ENCODE measurements at places on chromosomes 2 and 18.

DNA sequence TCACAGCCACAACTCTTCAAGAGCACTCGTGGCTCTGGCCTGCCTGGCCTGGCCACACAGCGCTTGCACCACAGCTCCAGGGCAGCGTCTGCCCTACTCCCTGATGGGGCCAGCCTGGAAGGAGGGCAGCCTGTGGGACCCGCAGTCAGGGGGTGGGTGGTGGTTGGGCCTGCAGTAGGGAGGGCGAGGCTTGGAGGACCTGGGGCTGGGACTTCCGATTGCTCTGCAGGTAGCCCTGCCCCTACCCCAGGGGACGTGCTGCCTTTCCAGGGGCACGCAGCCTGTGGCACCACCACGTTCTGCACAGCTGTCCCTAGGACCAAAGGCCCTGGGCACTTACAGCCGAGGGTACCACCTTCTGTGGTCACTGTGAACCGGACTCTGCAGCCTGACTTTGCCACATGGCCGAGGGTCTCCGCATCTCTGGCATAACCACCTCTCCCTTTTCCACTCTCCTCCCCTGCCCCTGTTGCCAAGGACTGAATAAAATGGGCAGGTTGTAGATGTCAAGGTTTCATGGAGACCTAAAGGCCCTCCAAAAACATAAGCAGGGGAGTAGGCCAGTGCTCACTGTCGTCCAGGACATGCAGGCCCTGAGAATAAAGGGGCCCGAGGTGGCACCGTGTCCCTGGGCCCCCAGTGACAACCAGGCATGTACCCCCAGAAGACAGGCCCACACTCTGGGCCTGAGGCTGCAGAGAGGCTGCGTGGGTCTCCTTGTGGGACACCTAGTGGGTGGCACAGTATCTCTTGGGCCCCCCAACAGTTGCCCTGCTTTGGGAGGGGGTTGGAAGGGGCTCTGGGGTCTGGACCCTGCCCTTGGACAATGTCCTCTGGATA is 87.3 kb downstream of the INHBB start:
- DNase-seq = no peak

DNA sequence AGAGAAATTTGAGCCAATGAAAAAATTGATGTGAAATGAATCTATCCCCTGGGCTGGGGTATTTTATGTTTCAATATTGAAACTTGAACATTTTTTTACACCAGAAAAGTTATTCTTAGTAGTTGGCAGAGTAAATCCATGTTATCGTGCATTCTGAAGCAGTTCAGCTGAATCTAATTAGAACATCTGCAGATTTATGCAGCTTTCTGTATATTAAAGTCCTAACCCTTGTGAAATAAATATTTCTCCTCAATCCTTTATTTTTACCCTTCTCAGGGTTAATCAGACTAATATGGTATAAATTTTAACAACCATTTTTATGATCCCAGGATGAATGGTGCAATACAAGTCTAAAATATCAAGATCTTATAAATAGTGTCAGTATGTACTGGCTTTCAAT is 69.5 kb downstream of the CDH20 start:
- DNase-seq = no peak

GRCh38 chr2:121258051-121258450 is 27.0 kb downstream of the TFCP2L1 start:
- DNase-seq = no peak

- DNase-seq = no peak
Observed at GRCh38 chr2:42800981-42801380, 8.6 kb upstream of the HAAO start.

DNA sequence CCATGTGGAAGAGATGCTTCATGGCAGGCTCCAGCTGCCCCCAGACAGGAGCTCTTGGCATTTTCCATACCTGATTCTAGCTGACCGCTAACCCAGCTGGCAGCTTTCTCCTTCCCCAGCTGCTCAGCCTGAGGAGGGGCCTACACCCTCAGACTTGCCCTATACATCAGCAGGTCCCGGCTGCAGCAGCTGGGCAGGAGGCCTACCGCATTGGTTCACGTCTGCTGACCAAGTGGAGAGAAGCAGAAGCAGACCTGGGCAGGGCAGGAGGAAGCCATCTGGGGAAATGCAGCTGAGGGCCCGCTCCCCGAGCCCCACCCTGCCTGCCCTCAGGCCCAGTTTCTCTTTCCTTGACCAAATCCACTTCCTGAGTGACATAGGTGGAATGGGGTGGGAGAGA is 50.7 kb downstream of the LBH start:
- no peak for DNase-seq

- DNase-seq = no peak
Observed at GRCh38 chr2:208929139-208929864, 494.5 kb upstream of the MAP2 start.

DNA sequence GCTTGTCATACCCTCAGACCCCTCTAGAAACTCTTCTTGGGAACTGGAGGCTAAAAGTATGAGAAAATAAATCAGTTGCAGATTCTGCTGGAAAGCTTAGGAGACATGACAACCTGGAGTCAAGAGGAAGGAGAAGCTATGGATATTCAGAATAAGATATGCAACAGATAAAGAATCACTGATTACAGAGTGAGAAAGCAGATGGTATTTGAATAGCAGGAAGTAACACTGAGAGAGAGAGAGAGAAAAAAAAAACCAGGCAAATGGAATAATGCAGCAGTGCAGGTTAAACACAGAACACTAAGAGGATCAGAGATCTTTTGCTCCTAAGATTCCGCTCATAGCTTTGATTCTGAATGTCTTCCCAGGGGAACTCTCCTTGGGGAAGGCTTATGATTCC is 1284.1 kb upstream of the NXPH2 start:
- DNase-seq = no peak

GRCh38 chr2:105806996-105807395 is 62.3 kb downstream of the NCK2 start:
- no peak for DNase-seq

DNA sequence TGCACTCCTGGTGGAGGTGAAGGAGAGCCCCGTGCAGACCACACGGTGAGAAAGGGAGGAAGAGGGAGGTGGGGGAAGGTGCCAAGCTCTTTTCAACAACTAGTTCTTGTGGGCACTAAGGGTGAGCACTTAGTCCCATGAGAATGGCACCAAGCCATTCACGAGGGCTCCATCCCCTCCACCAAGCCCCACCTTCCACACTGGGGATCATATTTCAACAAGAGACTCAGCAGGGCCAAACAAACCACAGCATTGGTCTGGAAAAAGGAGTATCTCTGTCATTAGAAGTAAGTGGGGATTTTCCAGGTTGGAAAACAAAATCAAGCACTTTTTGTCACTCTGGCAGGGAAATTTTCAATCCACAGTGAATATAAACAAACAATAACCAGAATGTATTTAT is 38.4 kb downstream of the ZAP70 start:
- DNase-seq = no peak

DNA sequence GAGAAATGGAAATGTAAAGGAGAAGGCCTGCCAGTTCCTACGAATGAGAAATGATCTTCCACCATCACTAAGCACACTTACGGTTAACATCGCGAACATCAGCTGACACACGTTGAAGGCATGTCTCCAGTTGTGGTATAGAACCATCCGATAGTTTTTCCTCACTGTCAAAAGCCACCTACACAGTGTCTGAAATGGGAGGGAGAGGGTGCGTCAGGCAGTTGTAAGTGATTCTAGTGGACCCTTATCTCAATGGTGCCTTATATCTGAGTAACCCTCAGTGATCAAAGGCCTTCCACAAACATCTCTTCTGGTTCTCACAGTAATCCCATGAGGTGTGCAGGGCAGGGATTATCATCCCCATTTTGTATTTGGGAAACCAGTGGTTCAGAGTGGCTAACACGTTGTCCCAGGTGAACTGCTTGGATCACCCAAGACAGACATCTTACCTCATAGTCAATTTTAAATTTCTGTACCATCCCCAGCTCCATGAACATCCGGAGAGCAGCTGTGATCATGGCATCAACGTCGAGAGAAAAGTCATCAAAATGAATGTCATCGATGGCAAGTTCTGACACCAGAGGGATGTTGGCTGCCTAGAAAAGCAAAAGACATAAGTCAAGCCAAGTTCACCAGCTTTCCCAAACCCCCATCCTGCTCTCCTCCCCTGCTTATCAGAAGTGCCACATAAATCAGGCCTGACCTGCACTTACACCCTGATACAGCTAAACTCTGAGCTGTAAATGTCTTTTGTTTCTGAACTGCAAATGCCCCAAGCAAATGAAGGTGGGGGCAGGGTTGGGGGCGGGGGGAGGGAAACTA is 335.2 kb downstream of the AGPS start:
- no peak for DNase-seq

GRCh38 chr2:152715854-152716428 is 1.3 kb downstream of the PRPF40A start:
- no peak for DNase-seq

DNA sequence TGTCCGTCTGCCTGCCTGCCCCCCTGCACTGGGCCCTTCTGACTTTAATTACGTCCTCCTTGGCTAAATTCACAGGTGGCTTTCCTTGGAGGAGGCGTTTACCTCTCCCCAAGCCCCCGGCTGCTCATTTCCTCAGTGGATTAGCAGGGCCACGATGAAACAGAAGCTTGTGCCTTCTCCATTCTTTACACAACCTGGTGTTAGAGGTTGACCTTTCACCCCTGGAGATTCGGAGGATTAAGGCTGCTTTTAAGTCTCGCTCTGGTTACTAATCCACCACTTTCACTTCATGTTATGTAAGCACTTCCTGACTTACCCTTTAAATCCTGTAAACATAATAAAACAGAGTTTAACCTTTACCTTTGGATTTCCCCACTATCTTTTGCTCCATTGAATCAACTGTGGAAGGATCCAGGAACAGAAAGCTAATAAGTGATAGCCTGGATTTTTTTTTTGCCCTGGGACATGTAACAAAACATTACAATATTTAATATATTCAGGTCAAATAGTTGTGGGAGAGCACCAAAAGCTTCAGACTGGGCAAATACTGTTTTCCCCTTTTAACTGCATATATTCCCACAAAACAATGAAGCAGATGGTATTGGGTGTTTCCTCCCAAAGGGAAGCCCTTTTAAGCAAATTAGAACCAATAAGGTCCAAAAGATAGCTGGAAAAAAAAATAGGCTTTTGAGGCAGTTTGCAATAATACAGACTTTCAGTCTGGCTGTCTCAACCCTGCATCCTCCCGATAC is 370.2 kb downstream of the EN1 start:
- no peak for DNase-seq

DNA sequence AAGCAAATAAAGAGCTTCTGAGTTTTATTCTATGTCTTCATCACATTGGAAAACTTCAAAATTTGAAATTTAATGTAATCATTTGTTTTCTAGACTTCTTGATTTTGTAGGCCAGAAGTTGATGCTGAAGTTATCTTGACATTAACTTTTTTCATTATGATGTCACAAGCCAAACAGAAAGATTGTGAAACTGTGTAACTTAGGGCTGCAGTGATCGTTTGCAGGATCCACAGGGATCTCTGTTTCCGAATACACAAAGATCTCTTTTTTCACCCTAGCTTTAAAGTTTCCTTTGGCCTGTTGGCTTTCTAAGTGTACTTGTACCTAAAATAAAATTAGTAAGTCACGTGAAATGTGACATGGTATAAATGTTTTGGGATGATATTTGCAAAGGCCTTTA is 594.9 kb upstream of the CDH2 start:
- no peak for DNase-seq

DNA sequence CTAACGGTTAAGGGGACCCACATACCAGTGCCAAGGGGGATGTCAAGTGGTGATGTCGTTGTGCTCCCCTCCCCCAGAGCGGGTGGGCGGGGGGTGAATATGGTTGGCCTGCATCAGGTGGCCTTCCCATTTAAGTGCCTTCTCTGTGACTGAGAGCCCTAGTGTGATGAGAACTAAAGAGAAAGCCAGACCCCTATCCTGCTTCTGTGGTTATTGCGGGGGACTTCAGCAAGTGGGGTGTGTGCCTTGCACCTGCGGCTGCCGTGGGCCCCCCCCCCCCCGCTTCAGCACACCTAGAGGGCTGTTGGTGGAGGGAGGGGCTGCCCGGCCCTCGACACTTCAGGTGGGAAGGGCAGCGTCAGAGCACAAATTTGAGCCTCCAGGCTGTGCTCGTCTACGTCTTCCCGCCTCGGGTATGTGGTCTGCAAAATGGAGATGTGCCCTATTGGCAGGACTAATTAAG is 6.1 kb downstream of the CTDSP1 start:
- DNase-seq = no peak

GRCh38 chr2:75432761-75433361 is 127.9 kb downstream of the EVA1A start:
- no peak for DNase-seq

- DNase-seq = no peak
Observed at GRCh38 chr18:38940863-38941531, 1375.4 kb upstream of the CELF4 start.

GRCh38 chr18:74784752-74785151 is 187.1 kb downstream of the ZNF407 start:
- no peak for DNase-seq

DNA sequence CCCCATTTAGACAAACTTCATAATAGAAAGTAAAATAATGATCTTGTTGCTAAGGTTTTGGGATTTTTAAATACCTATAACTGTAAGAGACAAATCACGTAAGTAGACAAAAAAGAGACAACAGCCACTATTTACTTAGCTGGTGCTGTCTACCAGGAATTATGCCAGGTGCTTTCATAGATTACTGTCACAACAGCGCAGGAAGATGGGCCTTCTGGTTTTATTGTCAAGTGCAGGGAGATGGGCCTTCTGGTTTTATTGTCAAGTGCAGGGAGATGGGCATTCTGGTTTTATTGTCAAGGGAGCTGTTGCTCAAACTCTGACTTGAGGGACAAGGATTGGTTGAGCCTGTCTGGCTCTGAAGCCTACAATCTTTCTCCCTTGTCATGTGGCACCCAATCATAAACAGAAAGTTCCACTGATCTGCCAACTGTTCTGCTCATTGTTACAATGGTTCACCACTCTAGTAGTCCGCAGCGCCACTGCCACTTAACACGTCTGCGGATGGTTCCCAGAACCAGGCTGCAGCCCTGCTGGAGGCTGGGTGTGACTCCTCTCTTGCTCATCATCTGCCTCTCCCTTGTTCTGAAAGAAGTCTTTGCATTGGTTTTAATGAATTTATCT is 95.0 kb downstream of the RNF144A start:
- no peak for DNase-seq

DNA sequence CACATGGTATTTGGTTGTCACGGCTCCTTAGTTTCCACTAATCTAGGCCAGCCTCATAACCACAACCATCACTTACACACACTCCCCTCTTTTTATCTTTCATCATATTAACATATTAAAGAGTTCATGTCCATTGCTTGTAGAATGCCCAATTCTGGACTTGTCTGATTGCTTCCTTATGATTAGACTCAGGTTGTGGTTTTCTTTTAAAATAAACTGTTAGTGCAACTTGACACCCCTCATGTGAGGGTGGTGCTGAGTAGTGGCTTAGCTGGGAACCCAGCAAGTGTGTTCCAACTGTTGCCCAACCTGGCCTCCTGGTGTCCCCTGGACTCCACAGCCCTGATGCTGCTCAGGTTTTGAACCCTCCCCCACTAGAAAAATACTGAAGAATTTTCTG is 20.1 kb upstream of the CD207 start:
- DNase-seq = no peak

DNA sequence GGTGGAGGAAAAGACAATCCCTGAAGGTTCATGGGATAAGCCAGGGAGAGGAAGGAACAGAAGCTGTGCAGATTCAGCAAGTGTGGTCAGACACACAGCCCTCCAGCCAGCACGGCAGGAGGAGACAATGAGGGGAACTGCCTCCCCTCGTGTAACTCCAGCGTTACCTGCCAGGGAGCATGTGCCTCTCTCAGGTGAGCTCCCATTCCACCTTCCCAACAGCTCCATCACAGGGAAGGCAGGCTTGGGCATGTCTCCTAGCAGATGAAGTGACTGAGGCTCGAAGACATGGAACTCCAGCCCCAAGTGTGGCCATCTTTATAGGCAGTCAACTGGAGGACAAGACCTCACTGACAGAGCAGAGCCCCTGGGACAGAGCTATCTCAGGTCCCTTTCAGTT is 47.4 kb downstream of the ZBTB7C start:
- no peak for DNase-seq

GRCh38 chr2:15630121-15630977 is 38.7 kb downstream of the DDX1 start:
- no peak for DNase-seq
